GF-D8 (cell line): ENCODE measurements at places on chromosomes 11 and 22.

GRCh38 chr11:10653946-10654810 lies 39.4 kb downstream of the IRAG1 start:
- peak; percentile 11 for DNase-seq

GRCh38 chr11:76554767-76555166 lies 109.9 kb downstream of the EMSY start:
- no peak for DNase-seq

DNA sequence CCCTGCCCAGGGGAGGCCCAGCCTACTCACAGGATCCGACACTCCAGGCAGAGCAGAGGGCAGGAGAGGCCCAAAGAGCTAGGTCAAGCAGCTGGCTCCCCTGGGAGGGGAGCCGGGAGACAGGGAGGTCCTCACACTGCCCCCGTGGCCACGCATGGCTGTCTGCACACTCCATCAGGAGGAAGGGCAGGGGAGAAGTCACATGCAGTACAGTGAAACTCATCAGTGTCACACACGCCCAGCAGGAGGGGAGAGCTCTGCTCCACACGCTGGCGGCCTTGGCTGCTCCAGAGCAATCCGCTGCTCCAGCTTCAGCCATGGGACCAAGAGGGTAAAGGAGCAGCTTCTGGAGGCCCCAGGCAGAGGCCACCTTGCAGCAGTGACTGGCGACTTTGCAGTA lies 14.3 kb downstream of the TCIRG1 start:
- no peak for DNase-seq

GRCh38 chr11:33874910-33875490 lies 16.9 kb downstream of the LMO2 start:
- no peak for DNase-seq

- no peak for DNase-seq
These were observed 212.2 kb downstream of the BUD13 start for GRCh38 chr11:116560589-116560988.

GRCh38 chr22:31848411-31848810 lies 94.6 kb downstream of the DEPDC5 start:
- no peak for DNase-seq

GRCh38 chr22:25068707-25069106 lies 116.2 kb downstream of the KIAA1671 start:
- no peak for DNase-seq

- DNase-seq: no peak
These were observed 19.3 kb downstream of the GTPBP1 start for GRCh38 chr22:38724926-38725571.

DNA sequence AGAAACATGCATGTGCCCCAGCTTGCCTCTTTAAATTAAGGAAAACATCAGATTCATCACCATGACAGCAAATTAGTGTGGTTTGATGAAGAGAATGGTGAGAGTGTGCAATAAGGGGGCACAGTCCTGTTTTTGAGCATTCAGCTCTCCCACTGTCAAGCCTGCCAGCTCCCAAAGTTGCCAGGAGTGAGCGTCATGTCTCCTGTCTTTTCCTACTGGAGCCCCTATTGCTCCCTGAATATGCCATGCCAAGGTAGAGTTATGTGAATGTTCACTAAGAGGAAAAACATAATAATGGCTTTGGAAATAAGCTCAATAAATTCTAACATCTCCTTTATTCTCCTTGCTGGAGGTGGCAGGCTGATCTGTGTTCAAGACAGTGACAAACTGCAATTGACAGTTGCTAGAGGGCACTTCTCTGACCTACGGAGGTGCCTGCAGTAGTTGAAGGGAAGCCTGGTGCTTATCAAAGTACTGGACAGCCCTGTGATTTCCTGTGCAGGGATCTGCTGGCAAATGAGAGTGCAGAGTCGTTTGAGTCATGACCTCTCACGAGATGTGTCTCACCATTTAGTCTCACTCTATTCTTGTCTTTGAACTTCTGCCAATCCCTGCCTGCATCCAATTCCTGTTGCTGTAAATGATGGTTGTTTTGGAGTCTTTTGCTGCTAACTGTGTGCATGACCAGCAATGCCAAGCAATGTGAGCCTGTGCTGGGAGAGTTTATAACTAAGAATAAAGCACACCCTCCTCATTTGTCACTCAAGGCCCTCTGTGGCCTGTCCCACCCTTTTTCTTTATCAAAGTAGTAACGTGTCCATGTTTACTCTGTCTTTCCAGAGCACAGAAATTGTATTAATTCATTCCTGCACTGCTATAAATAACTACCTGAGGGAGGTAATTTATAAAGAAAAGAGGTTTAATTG lies 34.8 kb downstream of the MRGPRX2 start:
- no peak for DNase-seq
